Activated CD8-positive, alpha-beta T cell treated with anti-CD3 and anti-CD28 coated beads for 36 hours (primary cell): ENCODE measurements at places on chromosomes 6 and 20. TPM values are rescaled to one million over a fixed set of nuclear protein-coding genes. Genes with fewer than 3 reads are reported as not detected.

Gene SPATA25
- total RNA-seq, result 0.74 TPM

Gene TCP11
- not detected for total RNA-seq

Gene APOM
- 4.4 TPM for total RNA-seq

Gene FAM162B
- not detected for total RNA-seq

Gene CCN2
- not detected for total RNA-seq
